ENCODE measurements at places on chromosomes 2 and 18.
A peak's percentile ranks its signal among the peaks of the same experiment; 100 is the strongest.

DNA sequence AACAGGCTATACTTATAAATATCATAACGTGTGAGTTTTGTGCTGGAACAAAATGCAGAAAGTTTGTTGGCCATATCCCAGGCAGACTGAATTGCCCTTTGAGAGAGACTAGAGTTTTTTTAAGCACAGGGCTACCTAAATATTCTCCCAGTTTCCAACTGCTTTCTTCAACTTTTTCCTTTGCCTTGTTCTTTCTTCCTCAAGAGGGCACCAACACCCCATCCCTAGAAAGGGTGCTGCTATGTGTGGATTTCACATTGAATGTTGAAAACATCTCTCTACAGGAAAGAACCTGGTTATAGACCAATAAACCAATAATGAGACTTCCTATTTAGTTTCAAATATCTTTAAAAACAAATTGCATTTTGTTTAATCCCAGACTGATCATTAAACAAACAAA lies 87.9 kb downstream of the ICOS start:
- DNase-seq, result peak; percentile 49

DNA sequence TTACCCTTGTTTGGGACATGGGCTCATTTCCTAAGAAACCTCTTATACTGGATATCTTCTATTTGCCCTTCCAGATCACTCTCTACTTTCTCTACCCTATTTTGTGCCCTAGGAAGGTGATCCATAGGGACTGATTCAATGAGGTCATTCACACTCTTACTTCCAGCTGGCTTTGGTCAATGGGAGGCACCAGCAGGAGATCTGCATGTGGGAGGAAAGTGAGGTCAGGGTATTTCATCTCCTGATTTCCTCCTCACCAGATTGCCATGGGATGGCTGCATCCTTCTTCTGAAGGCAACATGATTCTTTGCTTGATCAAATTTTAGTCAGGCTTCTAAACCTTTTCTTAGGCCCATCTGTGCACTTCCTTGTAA lies 15.2 kb downstream of the M1AP start:
- no peak for DNase-seq

DNA sequence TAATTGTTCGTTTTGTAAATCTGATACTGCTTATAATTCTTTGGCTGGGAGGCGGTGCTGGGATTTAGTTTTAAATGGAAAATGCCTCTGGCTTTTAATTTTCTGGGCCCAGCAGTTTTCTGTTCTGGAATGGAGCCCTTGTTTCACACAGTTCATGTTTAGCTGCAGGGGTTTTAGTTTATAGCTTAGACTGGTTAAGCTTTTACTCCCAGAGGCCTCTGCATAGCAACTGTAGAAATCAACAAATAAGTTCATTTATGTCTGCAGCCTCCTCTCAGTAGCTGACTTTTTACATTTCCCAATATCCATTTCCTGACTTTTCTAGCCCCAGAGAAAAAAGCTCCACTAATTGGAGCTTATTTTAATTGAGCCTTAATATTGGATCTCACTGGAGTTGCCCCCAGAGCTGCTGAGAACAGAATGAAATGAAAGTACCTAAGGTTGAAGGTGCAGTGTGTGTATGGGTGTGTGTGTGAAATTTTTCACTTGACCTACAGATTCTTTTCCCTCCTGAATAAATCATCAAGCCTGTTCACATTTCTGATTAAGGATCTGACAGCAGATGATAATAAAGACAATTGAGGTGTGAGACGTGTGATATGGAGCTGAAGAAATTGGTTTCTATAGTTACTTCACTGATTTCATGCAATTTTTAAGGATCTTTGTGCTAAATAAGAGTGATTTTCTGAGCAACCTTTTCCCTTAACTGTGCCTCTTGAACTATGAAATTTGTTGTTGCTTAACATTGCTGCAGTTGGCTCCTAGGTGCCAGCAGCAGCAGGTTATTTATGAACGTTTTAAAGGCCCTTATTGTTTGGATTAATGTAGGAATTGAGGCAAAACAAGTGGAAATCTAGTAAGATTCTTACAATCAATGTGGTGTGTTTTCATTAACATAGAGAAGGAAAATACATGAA lies 109.6 kb downstream of the TAF4B start:
- DNase-seq, result peak; percentile 62

GRCh38 chr2:217329023-217329431 lies 469.2 kb upstream of the TNP1 start:
- peak; percentile 51 for DNase-seq

GRCh38 chr2:187486241-187486640 lies 38.2 kb upstream of the CALCRL start:
- no peak for DNase-seq

DNA sequence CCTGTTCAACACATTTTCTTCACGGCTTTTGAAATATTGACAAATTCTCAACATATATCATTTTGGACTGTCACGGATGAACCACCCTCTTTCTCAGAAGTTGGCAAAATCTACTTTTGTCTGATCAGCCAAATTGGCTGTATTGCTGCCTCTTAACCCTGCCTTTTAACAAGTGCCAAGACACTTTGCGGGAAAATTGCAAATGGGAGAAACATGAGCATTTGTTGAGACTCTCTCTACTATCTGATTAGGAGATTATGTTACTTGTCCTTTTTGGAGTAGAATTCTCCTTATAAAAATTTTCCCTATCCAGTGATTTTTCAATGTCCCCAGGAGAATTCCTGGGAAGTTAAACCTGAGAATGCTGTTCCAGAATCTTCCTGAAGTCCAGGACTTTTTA lies 256.2 kb upstream of the ZSWIM2 start:
- DNase-seq, result no peak

- DNase-seq, result peak; percentile 37
Observed at GRCh38 chr2:25936889-25937545, 45.3 kb downstream of the KIF3C start.

DNA sequence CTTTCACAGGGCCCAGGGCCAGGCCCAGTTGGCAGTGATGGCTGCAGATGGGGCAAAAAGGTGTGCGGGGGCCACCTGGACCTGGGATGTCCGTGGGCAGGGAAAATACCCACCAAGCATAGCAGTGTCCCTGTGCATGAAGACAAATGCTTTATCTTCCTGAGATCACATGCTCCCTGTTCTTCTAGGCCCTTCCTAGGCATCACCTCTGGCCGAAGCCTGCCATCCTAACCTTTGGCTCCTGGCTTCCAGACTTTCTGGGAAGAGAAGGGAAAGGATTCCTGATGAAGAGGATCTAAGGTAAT lies 105.0 kb upstream of the SMAD2 start:
- DNase-seq, result no peak

DNA sequence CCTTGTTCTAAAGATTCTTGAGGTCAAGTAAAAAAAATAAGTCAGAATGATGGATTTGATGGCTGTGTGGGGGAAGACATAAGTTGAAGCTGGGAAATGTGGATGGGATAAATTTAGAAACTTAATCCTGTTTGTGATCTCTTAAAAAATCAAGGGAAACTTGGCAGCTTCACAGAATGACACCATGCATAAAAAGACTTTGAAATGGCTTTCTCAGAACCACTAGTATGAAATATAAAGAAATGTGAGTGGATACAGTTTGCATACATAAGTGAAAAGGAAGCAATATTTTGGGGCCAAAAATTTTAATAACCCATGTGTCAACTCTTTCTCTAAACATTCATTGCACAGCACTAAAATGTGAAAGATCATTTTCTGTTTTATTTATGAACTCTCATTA lies 21.7 kb downstream of the CDH19 start:
- no peak for DNase-seq

DNA sequence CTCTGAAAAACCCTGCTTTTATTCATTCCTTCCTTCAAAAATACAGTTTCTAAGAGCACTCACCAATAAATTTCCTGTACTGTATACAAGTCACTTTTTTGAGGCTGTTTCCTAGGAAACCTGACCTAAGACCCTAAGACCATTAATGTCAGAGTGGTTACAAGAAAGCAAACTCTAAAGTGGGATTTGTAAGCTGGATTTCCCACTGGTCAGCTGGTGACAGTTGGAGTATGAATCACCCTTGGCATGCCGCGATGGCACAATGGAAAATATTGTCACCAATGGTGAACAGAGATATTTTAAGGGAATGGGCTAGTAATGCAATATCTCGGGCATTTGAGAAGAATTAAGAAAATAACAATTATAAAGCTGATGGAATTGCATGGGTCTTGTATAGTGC lies 101.9 kb downstream of the COL3A1 start:
- peak; percentile 27 for DNase-seq

GRCh38 chr2:144084114-144084661 lies 435.7 kb downstream of the ZEB2 start:
- peak; percentile 51 for DNase-seq

DNA sequence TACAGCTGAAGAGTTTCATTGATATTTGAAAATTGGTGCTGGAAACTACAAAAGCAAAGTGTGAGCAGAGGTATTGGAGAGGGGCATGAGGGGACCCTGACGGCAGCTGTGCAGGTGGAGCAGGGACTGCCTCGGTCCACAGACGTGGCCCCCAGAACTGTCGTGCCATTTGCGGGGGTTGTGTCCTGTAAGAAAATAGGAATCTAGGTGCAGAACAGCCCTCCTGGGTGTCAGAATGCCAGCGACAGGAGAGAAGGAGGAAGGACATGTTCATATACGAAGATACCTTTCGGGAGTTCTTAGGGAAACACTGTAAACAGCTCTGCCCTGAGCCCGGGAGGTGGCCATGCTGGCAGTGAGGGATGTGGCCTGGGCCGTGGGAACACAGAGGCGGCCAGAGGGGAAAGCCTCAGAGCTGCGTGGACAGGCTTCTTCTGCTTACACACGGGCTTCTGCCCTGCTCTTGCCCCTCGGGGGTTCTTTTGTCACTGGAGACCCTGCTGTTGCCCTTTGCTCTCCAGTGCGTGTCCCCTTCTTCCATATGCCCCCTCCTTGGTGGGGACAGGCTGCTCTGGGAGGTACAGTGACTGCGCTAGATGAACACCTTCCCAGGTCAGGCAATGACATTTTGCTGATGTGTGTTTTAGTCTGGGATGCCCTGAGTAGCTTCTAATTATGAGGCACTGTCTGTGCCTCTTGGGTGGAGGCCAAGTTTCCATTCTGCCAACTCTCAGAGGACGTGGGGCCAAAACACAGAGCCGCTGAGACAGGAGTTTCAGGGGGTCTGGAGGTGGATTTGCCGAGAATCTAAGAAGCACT lies 81.9 kb upstream of the TXNDC2 start:
- no peak for DNase-seq

DNA sequence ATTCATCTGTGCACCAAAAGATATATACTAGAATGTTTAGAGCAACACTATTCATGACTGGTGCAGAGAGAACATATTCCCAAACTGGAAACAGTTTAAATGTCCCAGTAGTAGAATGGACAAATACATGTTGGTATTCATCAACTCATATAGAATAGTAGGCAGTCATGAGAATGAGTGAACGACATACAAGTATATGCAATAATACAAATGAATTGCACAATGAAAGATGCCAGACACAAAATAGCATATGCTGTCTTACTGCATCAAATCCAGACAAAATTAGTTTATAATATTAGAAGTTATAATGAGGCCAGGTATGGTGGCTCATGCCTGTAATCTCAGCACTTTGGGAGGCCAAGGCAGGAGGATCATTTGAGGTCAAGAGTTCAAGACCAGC lies 8.3 kb upstream of the PRKAG3 start:
- DNase-seq, result no peak

- no peak for DNase-seq
Observed at GRCh38 chr2:44969936-44970335, 28.4 kb downstream of the SIX3 start.

GRCh38 chr2:60992985-60993392 lies 24.5 kb upstream of the PEX13 start:
- no peak for DNase-seq

DNA sequence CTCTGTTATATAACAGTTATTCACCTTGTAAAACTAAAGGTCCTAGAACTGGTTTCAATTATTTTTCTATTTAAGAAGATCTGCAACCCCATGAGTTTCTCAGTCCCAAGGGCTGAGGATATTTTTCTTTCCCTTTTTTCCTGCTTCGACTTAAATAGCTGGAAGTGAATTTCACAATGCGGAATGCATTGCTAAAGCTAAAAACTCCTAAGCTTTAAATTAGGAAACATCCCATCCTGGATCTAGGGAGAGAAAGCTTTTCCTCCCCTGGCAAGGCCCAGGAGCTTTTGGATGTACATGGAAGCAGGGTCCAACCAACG lies 1.4 kb downstream of the RFX8 start:
- peak; percentile 82 for DNase-seq

GRCh38 chr2:196330645-196331044 lies 159.3 kb upstream of the STK17B start:
- DNase-seq, result no peak

DNA sequence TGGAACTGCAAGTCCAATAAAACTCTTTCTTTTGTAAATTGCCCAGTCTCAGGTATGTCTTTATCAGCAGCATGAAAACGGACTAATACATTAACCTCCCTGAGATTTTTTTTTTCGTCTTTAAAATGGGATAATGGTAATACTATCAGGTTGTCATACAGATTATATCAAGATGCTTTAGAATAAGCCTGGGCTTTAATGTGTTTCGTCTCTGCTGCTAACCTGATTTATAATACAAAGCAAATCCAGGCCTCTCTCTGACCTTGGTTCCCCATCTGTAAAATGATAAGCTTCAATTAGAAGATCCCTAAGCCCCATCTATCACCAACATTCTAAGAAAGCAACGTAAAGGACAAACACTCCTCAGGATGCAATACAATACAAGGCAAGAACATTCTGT lies 283.5 kb downstream of the LRATD1 start:
- no peak for DNase-seq

GRCh38 chr18:676069-676468 lies 18.6 kb downstream of the TYMS start:
- DNase-seq, result no peak

DNA sequence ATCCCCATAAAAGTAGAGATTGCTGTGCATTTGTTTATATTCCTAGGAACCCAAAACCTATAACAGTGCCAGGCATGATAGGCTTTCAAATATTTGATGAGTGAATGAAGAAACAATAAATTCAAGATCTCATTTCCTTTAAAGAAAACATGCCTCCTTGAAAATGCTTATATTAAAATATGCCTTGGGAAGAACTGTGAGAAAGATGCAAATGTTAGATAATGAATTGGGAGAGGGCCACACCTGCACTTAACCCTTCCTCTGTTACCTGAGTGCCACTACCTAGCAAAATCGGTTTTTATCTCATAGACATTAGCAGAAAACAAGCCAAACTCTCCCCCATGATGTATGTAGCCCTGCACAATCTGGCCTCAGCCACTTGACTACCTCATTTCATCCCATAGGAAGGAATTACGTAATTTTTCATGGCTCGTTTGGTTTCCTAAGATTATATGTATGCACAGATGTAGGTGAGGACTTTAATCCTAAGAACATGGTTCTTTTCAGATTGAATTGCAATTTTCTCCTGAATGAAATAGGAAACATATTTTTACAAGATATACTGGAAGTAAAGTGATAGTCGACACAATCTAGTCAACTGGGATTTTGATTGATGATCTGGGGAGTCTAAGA lies 25.2 kb downstream of the GULP1 start:
- DNase-seq, result no peak

- DNase-seq, result no peak
Observed at GRCh38 chr2:226669249-226669648, 130.4 kb downstream of the IRS1 start.

Data from fibroblast of villous mesenchyme (primary cell).